ENCODE measurements at places on chromosomes 5 and 9.

DNA sequence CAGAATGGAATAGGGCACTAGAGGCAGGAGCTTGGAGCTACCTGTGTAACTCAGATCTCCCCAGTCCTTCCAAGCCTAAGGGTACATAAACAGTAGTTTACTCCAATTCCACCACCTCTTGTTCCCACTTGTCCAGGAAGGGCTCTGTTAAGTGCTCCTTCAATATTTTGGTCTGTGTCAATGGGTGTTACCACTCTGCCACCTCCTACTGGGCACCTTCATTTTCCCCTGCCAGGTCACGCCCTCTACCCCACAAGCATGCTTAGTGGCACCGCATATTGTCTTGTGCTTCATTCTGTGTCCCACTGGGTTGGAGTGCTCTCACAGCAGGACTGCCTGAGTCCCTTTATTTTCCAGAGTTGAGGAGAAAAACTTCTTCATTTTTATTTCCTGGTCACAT is 459.8 kb downstream of the ARHGEF28 start:
- ATAC-seq, result no peak

- ATAC-seq, result peak; percentile 94
These were observed 21.2 kb downstream of the DYNC2I2 start for GRCh38 chr9:128635266-128636023.

GRCh38 chr5:82225525-82226172 is 52.5 kb downstream of the RPS23 start:
- peak; percentile 92 for ATAC-seq

GRCh38 chr5:113614191-113614590 is 100.7 kb downstream of the YTHDC2 start:
- ATAC-seq, result no peak

DNA sequence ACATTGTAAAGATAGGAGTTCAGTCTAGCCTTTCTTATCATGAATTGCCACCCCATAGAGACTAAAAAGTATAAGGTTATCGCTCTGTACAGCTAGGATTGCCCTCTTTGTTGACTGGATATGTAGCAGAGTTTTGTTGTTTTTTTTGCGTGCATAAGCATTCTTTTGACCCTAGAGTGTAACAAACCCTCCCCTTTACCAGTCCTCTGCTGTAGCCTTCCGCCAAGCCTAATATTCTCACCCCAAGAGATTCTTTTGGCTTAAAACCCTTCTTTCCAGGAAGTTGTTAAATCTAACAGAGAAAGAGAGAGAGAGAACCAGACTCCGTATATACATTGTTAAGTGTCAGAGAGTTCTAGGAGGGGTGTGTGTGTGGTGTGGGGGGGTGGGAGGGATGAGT is 113.9 kb downstream of the FGF1 start:
- no peak for ATAC-seq

GRCh38 chr5:151144275-151144674 is 13.3 kb downstream of the ANXA6 start:
- no peak for ATAC-seq

- ATAC-seq, result no peak
These were observed 10.3 kb upstream of the PRUNE2 start for GRCh38 chr9:76916231-76916630.

DNA sequence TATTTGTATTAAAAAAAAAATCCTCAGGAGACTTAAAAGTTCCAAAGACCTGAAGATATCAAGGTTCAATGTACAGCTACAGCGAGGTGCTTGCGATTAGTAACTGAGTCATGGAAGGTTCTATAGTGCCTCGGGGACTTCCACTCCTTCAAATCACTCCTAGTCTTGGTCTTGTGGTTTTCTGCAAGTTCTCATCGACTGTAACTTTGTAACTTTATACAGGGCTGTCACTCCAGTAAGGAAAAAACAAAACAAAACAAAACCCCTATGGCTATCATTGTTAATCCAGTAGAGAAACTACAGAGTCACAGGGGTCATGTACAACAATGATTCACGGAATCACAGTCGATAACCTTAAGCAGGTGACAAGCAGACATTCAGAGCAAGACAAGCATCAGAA is 39.8 kb upstream of the SELENOP start:
- ATAC-seq, result peak; percentile 26

DNA sequence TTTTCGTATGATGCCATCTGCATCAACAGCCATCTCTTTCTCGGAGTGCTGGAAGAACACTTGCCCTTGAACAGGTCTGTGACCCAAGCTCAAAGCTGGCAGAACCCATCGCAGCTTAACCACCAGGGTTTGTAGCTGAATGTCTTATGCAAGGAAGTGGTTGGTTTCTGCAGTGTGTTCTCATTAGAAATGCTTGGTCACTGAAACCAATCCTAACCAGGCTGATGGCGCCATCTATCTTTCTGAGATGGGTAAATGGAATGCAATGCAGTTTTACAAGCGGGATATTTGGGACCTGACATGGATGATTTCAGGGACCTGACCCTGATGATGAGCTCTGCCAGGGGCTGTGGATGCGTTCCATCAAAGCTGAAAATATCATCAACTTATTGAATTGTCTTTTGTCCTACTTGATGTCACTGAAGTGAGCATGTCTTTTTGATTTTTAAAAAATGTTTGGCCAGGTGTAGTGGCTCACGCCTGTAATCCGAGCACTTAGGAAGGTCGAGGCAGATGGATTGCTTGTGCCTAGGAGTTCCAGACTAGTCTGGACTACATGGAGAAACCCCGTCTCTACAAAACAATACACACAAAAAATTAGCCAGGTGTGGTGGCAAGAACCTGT is 28.7 kb downstream of the DMRT3 start:
- ATAC-seq, result peak; percentile 61

- ATAC-seq, result peak; percentile 91
These were observed 92.2 kb downstream of the KLF4 start for GRCh38 chr9:107397076-107398044.

- no peak for ATAC-seq
These were observed 63.8 kb downstream of the MACROH2A1 start for GRCh38 chr5:135335031-135335828.

DNA sequence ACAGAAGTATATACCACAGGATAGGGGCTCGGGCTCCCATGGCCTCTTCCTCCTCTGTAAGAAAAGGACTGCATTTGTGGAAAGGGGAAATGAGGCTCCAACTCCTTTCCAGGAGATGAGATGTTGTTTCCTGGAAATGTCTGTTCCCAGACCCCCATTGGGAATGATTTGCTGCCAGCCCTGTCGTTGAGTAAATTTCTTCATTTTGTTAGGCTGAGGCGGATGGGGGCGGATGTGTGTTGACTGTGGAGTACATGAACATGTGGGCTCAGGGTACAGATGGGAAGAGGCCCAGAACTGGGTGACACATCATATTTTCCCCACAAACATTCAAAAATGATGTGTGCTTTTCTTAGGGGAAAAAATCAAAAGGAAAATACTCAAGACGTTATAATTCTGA is 28.8 kb upstream of the TNFAIP8 start:
- no peak for ATAC-seq

GRCh38 chr5:147504535-147504934 is 5.3 kb downstream of the DPYSL3 start:
- ATAC-seq, result no peak

GRCh38 chr9:83649080-83649479 is 26.1 kb downstream of the IDNK start:
- peak; percentile 87 for ATAC-seq

DNA sequence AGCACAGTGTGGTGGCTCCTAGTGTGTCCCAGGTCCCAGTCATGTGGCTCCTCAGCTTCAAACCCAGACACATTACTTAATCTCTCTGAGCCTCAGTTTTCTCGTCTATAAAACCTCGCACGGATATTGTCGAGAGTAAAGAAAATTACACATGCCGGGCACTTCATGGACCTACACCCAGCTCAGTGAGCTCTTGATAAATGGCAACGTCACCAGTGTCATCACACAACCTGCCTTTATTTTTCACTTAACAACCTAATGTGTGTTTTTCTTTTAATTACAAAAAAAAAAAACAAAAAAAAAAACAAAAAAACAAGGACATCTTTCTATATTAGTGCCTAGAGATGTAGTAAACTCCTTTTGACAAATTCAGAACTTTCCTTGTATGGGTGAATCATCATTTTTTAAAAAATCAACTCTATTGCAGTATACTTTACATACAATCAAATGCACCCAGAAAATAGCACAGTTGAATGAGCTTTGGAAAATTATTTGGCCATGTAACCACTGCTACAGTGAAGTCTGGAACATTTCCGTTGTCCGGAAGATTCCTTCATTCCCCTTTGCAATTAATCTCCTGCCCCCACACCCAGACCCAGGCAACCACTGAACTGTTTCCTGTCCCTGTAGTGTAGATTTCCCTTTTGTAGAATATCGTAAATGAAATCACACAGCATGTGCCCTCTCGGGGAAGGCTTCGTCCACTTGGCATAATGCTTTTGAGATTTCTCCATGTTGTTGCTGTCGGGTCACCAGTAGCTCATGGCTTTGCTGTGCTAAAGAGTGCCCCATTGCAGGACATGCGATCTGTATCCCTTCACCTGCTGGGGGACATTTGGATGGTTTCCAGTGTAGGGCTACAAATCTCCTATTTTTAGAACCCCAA is 100.4 kb upstream of the LARP1 start:
- ATAC-seq, result no peak

DNA sequence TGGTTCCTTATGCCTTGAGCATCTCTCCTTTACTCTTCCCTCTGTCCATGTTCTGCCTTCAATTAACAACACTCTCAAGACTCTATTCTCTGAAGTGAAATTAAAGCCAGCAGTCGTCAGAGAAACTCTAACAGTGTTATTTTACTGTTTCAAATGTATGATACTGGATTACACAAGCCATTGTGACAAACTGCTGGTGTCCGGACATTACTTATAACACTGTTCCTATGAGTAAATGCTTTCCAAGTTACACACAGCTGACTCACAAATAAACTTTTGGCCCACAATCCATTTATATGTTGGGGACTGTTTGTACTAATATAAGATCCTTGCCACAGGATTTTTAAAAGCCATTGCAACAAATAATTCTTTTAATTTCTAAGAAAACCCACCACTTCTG is 63.2 kb upstream of the GHR start:
- no peak for ATAC-seq

DNA sequence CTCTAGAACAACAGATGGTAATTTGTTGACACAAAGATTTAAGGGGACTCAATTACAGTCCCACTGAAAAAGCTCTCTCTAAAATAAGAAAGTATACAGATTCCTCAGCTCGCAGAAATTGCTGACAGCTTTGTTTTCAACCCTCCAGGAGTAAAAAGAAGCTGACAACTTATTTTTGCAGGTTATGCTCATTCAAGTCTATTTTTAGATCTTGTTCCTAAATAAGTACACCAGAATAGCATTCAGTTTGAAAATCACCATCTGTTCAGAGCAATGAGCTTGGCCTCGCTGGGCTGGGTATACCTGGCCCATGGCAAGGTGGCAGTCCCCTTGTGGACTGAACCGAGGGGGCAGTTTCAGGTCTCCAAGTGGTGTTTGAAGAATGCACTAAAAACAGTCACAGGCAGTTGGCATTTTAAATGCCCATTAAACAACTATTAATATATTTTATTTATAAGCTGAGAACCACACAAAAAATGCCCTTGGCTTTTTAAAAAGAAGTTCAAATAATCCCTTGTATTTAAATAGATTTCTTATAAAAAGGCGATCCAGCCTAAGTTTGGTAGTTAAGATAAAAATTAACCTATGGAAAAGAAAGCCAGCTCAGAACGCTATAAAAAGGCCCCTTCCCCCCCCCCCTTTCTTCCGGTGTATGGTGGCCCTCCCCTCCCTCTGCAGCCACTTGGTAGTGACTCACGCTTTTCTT is 169.2 kb downstream of the AUH start:
- ATAC-seq, result no peak

- ATAC-seq, result no peak
These were observed 165.4 kb downstream of the TRIO start for GRCh38 chr5:14308384-14309154.

DNA sequence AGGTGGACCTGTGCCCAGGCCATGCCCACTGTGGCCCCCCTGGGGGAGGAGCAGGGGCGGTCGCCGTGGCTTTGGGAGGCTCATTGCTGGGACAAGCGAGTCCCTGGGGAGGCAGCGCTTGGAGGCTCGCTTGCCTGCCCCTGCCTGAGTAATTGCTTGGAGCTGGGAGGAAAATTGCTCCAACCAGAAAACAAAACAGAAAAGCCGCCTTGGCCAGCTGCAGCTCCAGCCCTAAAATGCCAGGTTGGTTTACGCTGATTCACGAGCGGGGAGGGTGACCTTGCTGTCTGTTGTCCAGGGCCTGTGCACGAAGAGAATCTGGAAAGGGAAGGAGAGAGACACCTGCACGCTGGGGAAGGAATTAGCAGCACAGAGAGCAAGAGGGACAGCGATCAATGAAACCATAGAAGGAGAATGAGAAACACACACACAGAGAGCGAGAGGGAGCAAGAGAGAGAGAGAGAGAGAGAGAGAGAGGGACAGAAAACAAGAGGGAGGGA is 25.3 kb downstream of the NTNG2 start:
- ATAC-seq, result no peak

GRCh38 chr9:40925149-40925548 is 203.3 kb downstream of the FOXD4L6 start:
- no peak for ATAC-seq

DNA sequence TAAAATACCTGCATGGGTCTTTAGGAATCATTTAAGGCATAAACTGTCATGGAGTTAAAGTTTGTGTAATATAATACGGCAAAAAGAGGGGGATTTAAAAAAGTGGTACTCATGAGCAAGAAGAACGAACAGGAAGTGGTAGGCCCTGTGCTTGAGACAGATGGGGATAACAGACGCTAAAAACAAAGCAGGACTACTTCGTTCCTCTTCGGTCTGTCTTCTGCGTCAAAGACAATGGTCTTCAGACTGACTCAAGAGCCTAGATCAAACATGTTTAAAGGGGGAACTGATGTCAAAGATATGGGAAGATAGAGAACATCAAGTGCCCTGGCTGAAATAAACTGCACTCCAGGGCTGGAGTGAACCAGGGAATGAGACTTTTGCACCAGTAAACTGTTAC is 59.8 kb upstream of the RFX3 start:
- ATAC-seq, result no peak

DNA sequence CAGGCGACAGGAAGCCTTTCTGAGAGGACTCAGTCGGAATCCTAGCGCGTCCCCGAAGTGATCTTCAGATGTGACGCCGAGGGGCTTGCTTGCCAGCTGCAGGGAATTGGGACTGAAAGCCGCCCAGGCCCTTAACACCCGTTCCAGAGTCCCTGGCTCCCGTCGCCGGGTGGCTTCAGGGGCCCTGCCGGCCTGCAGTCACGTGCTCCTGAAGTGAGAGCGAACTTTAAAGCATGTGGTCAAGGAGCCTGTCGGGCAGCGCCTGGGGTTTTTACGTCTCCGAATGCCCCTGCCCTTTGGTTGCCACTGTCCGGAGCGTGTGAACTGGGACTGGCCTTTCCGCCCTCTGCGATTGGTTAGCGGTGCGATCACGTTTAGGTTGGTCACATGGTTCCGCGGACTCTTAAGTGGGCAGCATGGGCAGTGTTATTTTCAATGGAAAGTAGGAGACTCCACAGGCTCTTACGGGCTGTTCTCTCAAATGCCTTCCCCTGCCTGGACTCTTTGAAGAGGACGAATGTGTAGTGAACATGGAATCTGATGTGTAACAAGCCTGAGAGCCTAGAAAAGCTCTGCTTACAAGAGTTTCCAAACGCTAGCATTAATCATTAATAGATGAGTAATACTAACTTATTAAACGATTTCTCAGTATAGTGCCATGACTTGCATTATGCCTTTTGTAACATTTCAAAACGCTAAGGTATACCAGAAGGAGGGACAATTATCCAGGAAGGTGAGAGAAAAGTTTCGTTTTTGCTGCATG is 1.9 kb downstream of the VLDLR start:
- ATAC-seq, result peak; percentile 47

GRCh38 chr5:124888050-124888506 is 141.6 kb upstream of the ZNF608 start:
- ATAC-seq, result no peak
